Umbilical cord (tissue), 2 donors: ENCODE measurements at places on chromosomes 5 and 9. TPM values are rescaled to one million over a fixed set of nuclear protein-coding genes. Genes with fewer than 3 reads are reported as not detected.
A peak's percentile ranks its signal among the peaks of the same experiment; 100 is the strongest.

DNA sequence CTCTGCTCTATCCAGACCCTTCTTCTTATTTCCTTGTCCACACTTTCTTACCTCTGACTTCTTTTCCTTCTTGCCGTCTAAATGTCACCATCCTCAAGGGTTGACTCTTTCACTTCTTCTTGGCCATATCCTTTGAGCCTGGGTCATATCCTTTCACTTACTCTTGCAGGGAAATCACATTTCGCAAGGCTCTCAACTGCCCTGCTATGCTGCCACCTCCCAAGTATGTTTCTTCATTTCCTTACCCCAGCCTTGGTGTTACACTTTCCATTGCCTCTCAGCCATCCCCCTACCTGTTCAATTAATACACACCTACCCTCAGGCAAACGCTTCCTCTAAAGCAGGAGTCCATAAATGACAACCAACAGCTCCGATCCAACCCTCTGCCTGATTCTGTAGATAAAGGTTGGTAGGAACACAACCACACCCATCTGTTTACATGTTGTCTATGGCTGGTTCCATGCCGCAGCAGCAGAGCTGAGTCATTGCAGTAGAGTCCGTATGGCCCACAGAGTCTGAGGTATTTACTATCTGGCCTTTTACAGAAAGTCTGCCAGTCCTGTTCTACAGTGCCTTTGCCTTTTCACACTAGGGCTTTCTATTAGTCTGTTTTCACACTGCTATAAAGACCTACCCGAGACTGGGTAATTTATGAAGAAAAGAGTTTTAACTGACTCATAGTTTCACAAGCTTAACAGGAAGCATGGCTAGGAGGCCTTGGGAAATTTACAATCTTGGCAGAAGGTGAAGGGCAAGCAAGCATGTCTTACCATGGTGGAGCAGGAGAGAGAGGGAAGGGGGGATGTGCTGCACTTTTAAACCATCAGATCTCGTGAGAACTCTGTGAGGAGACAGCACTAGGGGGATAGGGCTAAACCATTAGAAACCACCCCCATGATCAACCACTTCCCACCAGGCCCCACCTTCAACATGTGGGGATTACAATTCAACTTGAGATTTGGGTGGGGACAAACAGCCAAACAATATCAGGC, 97.9 kb downstream of the SV2C start:
- DNase-seq: peak; percentile 5

DNA sequence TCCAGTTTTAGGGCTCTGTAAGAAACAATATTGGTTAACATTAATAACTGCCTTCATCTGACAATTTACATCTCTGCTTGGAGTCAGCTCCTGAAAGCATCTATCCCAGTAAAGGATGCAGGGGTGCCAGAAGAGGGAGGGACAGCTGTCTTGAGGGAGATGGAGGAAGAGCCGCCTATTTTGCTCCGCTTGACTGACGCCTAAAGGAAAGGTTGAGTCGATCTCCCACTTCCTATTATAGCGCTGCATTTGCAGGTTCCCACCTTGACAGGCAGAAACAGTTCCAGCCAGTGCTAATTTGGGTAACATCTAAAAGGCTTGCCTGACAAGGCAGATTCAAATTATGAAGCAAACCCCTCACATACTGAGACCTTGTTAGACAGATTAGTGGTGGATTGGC, 374.6 kb downstream of the SPATA31D1 start:
- DNase-seq: no peak

GRCh38 chr9:93450945-93451815, at the start of gene FAM120A:
TSS of gene FAM120A (plus strand) at chr9:93451685. CDS start at chr9:93451916, 231 bp downstream.
- DNase-seq: peak; percentile 85

DNA sequence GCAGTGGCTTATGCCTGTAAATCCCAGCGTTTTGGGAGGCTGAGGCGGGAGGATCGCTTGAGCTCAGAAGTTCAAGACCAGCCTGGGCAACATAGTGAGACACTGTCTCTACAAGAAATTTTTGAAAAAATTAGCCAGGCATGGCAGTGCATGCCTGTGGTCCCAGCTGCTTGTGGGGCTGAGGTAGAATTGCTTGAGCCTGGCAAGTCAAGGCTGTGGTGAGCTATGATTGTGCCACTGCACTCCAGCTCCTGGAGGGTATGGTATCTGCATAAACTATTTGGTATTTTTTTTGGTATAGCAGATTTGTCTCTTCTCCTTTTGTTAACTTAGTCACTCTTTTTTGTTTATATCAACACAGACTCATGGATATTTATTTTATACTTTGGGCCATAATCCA, 61.5 kb upstream of the TEX48 start:
- no peak for DNase-seq

- DNase-seq: peak; percentile 78
Measured at GRCh38 chr9:125549465-125549871, 157.5 kb downstream of the MAPKAP1 start.

DNA sequence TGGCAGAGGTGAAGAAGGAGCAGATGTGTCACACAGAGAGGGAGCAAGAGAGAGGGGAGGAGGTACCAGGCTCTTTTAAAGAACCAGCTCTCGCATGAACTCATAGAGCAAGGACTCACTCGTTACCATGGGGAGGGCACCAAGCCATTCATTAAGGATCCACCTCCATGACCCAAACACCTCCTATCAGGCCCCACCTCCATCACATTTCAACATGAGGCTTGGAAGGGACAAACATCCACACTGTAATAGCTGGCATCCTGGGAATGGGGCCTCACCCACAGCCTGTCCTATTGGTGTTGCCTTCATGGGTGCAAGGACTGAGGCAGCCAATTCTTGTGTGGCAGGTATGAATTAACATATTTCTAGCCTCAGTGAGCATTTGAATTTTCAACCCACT, 11.6 kb upstream of the TNFAIP8 start:
- DNase-seq: no peak

- no peak for DNase-seq
Measured at GRCh38 chr9:95008151-95008771, 281.8 kb downstream of the AOPEP start.

GRCh38 chr5:52580921-52581320, 206.8 kb upstream of the ITGA1 start:
- DNase-seq: no peak

DNA sequence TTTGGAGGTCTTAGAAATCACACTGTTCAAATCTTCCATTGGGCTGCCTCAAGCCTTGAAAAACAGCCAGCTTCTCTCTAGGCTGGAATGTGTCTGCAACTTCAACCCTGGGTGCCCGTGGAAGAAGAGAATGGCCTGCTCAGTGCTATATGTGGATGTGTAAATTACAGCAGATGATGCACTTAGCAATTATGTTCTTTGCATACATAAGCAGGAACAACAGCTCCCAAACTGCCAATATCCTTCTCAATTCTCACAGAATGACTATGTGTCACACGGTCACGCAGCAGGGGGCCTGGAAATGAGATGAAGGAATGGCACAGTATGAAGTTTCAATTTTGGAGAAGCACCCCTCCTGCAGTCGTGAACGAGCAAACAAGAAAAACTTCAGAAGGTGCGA, 175.2 kb upstream of the SMARCA2 start:
- DNase-seq: no peak

- no peak for DNase-seq
Measured at GRCh38 chr5:108366500-108366899, 15.4 kb downstream of the FBXL17 start.

DNA sequence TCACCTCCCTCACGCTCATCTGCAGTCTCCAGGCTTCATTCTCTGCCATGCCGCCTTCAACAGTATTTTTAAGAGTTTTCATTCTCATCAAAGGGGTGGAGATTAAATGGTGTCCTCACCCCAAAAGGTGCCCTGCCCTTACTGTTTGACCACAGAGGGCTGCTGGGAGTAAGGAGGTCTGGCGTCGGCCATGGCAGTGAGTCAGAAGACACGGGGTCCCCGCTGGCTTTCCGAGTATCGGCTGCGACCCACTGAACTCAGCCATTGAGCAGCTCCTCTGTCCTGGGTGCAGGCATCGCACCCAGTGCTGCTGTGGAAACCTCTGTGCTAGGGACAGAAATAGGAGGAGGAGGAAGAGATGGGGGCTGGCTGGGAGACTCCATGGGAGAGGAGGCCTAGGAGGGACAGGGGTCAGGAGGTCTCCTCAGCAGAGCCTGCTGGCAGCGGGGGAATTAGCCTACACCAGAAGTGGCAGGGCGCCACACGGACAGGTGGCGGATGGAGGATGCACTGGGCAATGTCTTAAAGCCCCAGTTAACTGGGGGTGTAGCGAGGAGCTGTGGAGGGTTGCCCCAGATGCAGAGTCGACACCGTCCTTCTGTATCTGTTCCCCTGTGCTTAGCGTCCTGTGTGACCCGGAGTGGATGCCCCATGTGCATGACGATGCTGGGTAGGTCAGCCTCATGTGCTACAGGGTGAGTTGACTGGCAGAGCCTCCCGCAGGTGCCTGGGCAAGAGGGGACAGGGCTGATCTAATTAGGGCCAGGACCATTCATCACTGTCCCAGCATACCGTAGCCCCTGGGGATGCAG, 15.4 kb upstream of the PLEKHG4B start:
- DNase-seq: no peak

DNA sequence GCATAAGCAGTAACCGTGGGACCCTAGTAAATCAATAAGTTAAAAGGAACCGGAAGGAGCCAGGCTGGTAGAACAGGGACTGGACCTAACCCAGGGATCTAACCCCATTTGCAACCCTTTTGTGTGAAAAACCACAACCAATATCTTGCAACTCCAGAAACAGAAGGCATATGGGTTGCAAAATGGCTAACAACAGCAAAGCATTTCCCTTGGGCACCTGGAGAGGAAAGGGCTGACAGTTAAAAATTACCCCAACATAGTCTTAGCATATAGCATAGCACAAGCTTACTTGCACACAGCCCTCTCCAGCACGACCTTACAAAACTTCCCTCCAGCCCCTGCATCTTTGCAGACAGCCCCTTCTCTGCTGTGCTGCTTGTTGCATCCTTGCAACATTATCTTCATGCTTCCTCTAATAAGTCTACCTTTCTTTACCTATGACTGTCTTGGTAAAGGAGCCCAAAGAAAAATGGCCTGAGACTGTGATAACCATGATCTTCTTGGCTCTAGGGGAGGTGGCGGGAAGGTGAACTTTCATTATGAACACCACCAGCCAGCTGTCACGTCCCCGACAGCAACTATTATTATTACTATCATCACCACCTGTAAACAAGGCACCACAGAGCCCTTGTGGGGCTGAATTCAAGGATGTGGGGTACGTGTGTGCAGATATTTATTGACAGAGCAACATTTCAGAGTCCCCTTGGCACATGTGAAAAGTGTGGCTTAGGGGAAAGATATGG, 49.8 kb downstream of the PRRC1 start:
- no peak for DNase-seq

DNA sequence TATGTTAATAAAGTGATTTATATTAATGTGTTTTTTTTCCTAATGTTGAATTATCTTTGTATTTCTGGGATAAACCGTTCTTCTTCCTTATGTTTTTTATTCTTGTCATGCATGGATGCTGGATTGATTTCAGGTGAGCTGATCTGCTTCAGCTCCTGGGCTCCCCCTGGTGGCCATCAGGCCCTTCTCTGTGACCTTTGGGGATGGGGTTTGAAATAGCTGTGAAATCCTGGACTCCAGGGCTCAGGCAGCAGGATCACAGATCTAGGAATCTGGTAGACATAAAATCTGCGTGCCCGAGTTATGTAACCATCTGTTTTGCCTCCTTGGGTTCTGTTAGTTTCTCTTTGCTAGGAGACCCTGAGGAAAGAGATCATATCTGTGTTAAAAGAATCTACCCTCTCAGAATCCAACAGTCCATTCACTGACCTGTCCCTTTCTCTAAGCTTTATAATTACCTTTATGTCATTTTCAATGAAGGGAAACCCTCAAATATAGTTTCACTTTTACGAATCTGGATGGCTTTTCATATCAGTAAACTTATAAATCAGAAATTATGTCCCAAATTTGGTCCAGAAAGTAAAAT, 12.2 kb upstream of the OR13J1 start:
- peak; percentile 82 for DNase-seq

- no peak for DNase-seq
Measured at GRCh38 chr5:168604436-168604835, 25.3 kb upstream of the PANK3 start.

- no peak for DNase-seq
Measured at GRCh38 chr9:133430244-133430643, 8.1 kb downstream of the ADAMTS13 start.

- DNase-seq: no peak
Measured at GRCh38 chr9:20524776-20525175, 97.5 kb downstream of the MLLT3 start.

Gene ERCC6L2
- 80.9 TPM for total RNA-seq

Gene GPR150
- total RNA-seq: not detected

Gene SGCD
- 43.8 TPM for total RNA-seq

Gene MARVELD2
- total RNA-seq: 3.9 TPM

Gene PLAC8L1
- total RNA-seq: not detected

Gene BDP1
- total RNA-seq: 35.2 TPM
